ENCODE measurements at places on chromosomes 7 and 10.

DNA sequence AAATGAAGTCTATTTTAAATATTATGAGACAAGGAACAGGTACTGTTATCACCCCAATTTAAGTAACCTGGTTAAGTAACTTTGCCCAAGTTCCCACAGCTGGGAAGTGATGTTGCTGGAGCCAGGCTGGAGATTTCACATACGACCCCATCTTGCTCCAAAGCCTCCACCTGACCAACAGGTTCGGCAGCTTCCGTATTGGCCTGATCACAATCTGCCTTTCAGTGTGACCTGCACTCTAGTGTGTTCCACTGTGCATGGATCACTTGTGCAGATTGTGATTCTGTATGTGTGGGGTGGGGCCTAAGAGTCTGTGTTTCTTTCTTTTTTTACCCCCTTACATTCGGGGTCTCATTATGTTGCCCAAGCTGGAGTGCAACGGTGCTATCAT lies 66.1 kb downstream of the PRTFDC1 start:
- DNase-seq, result no peak

GRCh38 chr10:100725071-100725471 lies 20.3 kb upstream of the PAX2 start:
- DNase-seq, result no peak

GRCh38 chr7:140375892-140376730 lies 22.2 kb downstream of the SLC37A3 start:
- no peak for DNase-seq

DNA sequence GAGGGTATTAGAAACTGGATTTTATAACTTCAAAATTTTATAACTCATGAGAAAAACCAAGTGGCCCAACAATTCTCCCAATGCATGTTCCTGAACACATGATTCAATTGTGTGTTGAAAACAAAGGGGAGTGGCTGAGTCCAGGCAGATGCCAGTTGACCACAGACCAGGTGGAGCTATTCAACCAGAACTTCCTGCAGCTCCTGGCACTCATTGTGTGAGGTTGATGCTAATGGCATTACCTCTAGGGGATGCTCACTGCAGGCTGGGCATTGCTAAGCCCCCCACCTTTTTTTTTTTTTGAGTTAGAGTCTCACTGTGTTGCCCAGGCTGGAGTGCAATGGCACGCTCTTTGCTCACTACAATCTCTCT lies 20.3 kb downstream of the MYOF start:
- no peak for DNase-seq

GRCh38 chr7:28005847-28006231 lies 174.8 kb downstream of the JAZF1 start:
- no peak for DNase-seq

DNA sequence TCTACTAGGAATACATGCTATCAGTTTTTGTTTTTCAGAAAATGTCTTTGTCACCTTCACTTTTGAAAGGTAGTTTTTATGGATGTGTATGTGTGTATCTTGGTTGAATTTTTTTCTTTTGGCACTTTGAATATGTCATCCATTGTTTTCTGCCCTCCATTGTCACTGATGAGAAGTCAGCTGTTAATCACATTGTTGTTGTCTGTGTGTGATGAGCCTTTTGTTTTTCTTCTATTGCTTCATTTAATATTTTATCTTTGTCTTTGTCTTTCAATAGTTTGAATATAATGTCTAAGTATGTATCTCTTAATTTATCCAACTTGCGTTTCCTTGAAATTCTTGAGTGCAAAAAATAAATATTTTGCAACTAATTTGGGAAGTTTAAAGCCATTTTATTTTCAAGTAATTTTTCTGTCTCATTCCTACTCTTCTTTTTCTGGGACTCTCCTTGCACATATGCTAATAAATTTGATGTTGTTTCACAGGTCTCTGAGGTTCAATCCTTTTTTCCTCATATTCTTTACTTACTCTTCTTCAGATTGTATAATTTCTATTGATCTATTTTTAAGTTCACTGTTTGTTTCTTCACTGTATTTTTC lies 546.9 kb upstream of the GHITM start:
- no peak for DNase-seq

Data from stimulated activated CD4-positive, alpha-beta T cell treated with anti-CD3 and anti-CD28 coated beads, Interleukin-15, amount 100 ng/mL, for 1 hour (primary cell).